Stomach (tissue), 19 donors: ENCODE measurements at places on chromosomes 6 and 20. TPM values are rescaled to one million over a fixed set of nuclear protein-coding genes. Genes with fewer than 3 reads are reported as not detected.

Gene OR2B6
- total RNA-seq = not detected

Gene TBP
- 12.2 TPM for total RNA-seq

Gene ARMH2
- total RNA-seq = not detected

Gene SIM1
- total RNA-seq = not detected

Gene BPIFB4
- total RNA-seq = not detected

- no peak for DNase-seq
Measured at GRCh38 chr6:104936766-104937535, 20.0 kb upstream of the LIN28B start.

DNA sequence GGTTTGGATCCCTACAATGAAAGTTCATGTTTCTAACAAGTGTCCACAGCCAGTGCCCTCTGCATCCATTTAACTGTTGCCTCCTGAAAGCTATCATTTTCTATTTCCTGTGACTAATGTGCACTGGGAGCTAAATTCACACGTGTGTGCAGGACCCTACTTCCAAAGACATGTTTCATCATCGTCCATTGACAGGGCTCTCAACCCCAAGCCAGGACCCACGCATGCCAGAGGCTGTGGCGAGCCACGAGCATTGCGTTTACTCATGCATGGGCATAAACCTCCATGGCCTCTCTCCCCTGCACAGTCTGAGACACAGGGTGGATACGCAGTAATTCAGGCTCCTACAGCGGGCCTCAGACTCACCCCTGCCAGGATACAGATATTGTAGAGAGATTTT, 153.2 kb downstream of the MAFB start:
- DNase-seq = no peak

DNA sequence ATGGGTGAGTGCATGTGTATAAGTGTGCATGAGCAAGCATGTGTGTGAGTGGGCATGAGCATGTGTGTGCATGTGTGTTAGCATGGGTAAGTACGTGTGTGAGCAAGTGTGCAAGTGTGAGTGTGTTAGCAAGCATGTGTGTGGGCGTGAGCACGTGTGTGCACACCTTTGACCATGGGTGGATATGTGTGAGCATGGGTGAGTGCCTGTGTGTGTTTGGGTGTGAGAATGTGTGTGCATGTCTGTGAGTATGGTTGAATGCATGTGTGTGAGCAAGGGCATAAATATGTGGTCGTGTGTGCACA, 84.6 kb downstream of the DLL1 start:
- peak; percentile 10 for DNase-seq

DNA sequence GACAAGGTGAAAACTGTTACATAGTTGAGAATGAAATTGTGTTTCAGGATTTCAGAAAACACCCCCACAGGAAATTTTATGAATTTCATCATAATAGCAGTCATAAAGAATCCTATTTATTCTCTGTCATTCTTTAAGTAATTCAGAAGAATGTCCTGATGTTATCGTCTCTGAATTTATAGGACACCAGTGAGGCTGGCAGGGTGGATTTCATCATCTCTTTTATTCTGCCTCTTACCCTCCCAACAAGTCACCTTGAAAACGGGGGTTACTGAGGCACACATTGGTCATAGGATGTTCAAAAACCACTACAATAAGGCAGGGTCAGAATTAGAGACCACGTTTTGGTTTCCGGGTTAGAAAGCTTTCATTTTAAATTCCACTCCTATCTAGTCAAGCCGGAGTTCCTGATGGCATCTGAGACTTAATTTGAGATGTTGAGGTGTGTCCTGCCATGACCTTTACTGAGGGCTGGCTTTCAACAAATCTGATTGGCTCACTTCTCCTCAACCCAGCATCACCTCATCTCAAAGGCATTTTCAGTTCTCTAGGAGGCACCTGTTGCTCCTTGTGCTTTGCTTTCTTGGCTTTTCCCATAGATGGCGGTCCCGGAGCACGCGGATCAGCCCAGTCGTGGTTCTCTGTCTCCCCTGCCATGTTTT, 230.6 kb upstream of the SUPT3H start:
- DNase-seq = no peak

- no peak for DNase-seq
Measured at GRCh38 chr6:53266553-53267090, 82.1 kb downstream of the ELOVL5 start.

- no peak for DNase-seq
Measured at GRCh38 chr6:168376120-168376519, 56.5 kb upstream of the DACT2 start.

DNA sequence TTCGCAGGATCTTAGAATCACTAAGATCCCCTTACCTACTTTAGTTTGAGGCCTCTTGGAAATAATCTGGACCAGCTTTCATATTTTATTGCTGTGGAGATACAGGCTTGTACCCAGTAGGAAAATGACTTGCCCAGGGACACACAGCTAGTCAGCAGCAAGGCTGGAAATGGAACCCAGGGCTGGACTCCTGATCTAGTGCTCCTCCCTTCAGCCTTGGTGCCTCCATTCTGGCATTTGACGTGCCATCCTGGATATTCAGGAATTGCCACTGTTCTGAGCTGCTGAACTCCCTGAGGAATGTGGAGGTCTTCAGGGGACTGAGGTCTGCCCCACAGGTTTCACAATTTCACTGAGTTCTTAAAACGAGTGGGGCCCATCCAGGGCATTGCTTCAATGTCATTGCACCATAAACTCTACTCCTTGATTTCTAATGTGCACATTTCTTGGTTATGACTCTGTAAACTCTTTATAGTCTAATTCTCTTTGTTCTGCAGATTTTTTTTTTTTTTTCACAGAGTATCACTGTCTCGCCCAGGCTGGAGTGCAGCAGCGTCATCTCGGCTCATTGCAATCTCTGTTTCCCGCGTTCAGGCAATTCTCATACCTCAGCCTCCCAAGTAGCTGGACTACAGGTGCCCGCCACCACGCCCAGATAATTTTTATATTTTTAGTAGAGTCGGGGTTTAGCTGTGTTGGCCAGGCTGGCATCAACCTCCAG, 26.7 kb upstream of the CDKN1A start:
- DNase-seq = no peak
